H4 (cell line): ENCODE measurements at places on chromosomes 16 and 17.

DNA sequence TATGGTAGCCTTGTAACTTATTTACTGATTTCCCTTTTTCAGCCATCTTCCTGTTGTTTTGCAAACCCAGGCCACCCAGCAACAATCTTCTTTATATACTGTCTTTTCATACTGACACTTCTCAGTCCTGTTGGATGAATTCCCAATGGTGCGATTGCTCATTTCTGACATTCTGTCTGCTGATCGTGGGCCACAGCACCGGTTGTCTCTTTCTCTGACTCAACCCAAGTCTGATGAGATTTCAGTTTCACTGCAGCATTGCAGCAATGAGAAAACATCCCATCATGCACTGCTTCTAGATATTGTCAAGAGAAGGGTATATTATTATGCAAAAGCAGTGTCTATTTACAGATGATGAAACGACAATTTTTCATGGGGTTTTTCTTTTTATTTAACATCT lies 349.2 kb upstream of the HSBP1 start:
- DNase-seq = no peak

- no peak for DNase-seq
These were observed 20.7 kb downstream of the BANP start for GRCh38 chr16:87971933-87972332.

GRCh38 chr16:24906199-24906808 lies 60.5 kb downstream of the SLC5A11 start:
- peak; percentile 22 for DNase-seq

DNA sequence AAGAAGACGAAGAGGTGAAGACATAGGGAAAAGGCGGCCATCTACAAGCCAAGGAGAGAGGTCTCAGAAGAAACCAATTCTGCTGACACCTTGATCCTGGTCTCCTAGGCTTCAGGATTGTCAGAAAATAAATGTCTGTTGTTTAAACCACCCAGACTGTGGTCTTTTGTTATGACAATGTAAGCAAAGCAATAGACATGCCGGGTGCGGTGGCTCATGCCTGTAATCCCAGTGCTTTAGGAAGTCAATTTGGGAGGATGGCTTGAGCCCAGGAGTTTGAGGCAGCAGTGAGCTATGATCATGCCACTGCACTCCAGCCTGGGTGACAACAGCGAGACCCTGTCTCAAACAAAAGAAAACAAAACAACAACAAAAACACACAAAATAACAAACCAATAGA lies 64.4 kb downstream of the HAPSTR1 start:
- no peak for DNase-seq

GRCh38 chr17:6177941-6178694 lies 107.9 kb downstream of the WSCD1 start:
- no peak for DNase-seq

DNA sequence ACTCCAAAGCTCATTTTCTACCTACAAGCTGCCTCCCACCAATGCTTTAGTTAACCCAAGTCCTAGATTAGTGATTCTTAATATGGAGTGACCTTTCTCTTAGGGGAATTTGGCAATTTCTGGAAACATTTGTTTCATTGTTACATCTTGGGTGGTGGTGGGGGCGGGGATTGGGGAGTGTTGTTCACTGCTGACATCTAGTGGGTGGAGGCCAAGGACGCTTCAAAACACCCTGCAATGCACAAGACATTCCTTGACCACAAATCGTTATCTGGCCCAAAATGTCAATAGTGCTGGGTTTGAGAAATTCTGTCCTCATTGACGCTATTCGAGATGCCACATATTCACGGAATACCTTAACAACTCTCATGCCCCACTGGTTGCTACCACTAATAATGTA lies 282.9 kb downstream of the RBFOX1 start:
- DNase-seq = no peak

- no peak for DNase-seq
These were observed 16.9 kb downstream of the EMC8 start for GRCh38 chr16:85782451-85782850.

- no peak for DNase-seq
These were observed 744 bp upstream of the PLXDC1 start for GRCh38 chr17:39151943-39152818.

DNA sequence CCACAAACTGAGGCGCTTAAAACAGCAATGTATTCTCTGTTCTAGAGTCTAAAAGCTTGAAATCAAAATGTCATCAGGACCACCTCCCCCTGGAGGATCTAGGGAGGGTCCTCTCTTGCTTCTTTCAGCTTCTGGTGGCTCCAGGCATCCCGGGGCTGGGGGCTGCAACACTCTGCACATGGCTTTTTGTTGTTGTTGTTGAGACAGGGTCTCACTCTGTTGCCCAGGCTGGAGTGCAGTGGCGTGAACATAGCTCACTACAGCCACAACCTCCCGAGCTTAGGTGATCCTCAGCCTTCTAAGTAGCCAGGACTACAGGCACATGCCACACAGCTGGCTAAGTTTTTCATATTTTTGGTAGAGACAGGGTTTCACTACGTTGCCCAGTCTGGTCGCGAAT lies 37.0 kb upstream of the SNN start:
- no peak for DNase-seq

- no peak for DNase-seq
These were observed 782 bp downstream of the FAM83G start for GRCh38 chr17:19003543-19004420.

DNA sequence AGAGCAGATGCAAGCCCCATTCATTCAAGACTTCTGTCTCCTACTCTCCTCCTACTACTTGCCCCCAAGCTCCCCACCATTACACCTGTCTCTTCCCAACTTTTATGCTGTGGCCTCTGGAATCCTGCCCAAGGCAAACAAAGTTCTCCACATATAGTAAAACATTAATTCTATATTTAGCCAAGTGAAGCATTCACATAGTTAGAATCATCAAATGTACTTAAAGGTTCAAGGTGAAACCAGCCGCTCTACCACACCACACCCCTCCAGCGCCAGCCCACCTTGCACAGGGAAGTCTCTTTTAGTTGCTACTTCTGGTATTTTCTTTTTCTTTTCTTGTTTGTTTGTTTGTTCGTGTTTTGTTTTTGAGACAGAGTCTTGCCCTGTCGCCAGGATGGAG lies 25.4 kb upstream of the GUCY2D start:
- no peak for DNase-seq

GRCh38 chr16:66712512-66712911 lies 16.0 kb upstream of the CMTM4 start:
- no peak for DNase-seq

GRCh38 chr17:46028374-46028773 lies 29.3 kb downstream of the STH start:
- DNase-seq = no peak

DNA sequence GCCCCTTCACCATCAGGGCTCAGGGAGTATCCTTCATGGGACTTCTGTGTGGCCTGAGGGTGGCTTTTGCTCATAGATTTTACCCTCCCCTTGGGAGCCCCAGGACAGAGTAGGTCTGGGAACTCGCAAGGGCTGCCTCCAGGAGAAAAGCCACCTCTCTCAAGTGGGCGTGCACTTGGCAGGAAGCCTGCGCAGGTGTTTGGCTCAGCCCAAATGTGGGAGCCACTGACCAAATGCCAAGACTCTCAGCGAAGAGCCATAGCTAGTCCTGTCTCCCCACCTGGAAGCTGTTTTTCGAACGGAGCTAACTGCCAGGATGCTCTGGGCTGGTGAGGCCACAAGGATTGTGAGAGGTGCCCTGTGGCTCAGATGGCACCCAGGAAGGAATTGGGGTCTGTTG lies 2.0 kb upstream of the HSD17B2 start:
- no peak for DNase-seq

DNA sequence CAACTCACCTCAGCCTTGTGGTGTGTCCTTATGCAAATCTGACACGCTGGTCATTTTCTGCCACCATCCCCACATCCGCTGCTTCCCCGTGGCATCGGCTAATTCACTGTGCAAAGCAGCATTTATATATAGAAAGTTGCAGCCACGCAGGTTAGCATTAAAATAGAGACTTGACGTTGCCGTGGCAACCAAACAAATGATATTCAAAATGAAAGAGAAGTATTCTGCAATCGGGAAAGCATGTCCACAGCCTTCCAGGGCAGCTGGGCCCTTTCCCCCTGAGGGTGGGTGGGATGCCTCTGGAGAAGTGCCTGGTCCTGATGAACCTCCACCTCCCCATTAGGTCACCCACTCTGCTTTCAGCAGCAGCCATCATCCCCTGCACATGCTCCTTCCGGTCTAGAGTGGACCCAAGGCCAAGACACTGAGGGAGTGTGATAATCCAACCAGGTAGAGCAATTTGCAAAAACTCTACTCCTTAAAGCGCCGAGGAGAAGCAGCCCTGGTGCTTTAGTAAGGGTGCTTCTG lies 138.7 kb downstream of the GAS7 start:
- no peak for DNase-seq

- DNase-seq = no peak
These were observed 6.7 kb upstream of the NLRC5 start for GRCh38 chr16:56982695-56983094.

DNA sequence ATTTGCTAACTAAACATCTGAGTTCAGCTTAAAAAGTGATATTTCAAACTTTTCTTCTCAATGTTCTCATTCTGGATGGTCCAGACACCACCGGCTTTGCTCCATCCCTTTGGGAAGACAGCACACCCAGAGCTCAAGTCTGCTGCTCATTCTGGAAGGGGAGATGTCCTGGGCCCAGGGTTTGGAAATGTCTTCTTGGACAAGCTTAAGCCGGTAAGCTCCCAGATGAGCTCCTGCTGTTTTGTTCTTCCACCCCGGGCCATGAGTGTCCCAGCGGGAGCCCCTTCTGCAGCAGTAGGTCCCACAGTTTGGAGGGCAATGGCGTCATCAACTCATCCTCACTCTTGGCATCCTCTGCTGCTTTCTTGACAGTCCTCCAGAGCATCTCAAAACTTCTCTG lies 105.2 kb downstream of the TMEM100 start:
- DNase-seq = no peak

DNA sequence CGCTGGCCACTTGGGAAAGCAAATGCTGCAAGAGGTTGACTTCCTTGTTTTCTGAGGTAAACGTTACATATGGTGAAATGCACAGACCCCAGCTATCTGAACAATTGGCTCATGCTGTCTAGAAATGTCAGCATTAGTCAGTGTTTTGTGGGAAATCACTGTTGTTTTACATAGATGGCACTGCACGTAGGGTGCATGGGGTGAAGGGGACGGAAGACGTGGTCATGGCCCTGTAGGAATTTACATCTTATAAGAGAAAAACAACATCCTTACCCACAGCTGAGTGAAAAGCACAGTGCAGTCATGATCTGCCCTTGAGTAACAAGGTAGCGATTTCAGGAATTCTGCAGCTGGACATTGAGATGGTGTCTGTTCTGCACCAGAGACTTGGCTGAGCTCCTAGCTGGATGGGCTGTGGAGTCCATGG lies 15.2 kb downstream of the RPTOR start:
- no peak for DNase-seq

- no peak for DNase-seq
These were observed 521 bp downstream of the GGA2 start for GRCh38 chr16:23509782-23510163.

- DNase-seq = no peak
These were observed 2.4 kb downstream of the MBTD1 start for GRCh38 chr17:51257150-51258081.

- DNase-seq = no peak
These were observed 2.2 kb downstream of the HSD17B2 start for GRCh38 chr16:82037251-82037650.

GRCh38 chr17:3846437-3847164 lies 555 bp upstream of the NCBP3 start:
- DNase-seq = no peak
